ENCODE measurements at places on chromosomes 7 and 10.

GRCh38 chr7:70481570-70482123, 650.3 kb upstream of the GALNT17 start:
- no peak for DNase-seq

DNA sequence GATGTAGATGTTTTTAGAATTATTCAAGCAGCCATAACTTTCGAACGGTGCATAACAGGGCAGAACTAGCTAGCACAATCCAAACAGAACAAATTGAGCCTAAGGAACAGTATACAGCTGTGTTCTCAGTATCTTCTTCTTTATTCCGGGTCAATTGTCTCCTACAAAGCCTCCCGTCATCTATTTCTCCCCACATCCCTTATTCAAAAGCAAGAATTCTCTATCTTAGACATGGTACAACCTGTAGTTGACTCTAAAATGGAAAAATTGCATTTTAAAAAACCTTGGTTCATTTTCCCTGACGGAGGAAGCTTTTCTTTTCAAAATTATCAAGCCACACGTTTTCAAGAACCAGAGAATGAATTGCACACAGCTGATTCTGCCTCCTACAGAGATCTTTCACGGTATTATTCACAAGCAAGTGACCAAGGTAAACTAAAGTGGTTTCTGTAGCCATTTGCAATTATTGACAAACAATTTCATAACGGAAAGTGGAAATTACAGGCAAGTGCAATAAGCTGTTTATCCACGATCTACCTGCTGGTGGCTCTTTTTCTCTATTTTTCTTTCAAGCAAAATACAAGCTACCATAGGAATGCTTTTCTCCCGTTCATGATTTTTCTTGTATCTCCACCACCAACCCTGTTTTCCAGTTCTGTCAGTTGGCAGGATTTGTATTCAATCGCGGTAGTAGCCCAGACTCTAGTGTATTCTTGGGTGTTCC, 2.3 kb downstream of the GRM8 start:
- DNase-seq, result no peak

DNA sequence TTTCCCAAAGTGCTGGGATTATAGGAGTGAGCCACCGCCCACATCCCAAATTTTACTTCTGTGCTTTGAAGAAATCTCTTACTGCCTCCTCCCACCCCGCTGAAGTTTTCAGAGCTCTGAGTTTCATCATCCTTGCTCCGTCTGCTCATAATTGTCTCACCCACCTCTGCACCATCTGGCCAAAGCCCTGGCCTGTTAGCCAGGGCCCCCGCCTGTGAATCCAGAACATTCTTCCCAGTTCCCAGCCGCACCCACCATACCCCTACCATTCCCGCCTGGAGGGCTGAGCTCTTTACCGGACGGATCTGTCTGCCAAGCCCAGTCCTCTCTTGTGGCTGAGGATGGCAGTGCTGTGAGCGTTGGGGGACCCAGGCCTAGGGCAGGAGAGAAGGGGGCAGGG, 14.5 kb downstream of the SSC4D start:
- DNase-seq, result no peak

- DNase-seq, result no peak
Measured at GRCh38 chr10:71575934-71576801, 143.4 kb downstream of the C10orf105 start.

GRCh38 chr7:32058002-32058401, 12.2 kb downstream of the PDE1C start:
- no peak for DNase-seq

- DNase-seq, result no peak
Measured at GRCh38 chr10:132272231-132272971, 35.3 kb downstream of the STK32C start.

DNA sequence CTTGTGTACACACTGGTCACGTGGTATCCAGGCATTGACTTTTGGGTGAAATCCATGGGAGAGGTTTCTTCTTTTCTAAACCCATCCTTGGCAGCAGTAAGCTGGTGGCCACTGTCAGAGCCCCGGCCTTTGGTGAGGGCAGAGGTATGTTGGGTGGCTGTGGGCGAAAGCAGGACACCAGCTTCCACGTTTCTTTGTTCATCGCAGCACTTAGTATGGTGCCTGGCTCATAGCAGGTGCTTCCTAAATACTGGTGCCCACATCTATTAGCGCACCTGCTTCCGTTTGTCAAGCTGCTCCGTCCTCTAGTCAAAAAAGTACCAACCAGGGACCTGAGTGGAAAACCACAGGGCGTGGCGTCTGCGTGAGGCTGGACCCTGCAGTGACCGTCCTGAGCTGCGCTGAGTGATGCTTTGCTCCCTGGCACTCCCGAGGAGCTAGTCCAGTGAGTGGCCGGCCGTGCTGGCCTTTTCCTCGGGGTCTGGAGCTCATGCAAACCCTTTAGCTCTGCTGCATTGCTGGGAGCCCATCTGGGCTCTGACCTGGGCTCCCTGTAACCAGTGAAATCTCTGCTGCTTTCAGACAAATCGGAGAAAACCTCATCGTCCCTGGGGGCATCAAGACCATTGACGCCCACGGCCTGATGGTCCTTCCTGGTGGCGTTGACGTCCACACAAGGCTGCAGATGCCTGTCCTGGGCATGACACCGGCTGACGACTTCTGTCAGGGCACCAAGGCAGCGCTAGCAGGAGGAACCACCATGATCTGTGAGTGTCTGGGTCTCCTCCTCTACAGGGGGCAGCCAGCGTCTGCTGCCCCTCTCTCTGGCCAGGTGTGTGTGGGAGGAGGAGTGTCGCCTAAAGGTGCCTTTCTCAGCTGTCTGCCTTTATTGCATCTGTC, 5.6 kb downstream of the DPYSL4 start:
- DNase-seq, result no peak

- DNase-seq, result no peak
Measured at GRCh38 chr7:30114536-30115238, 20.1 kb upstream of the MTURN start.

- no peak for DNase-seq
Measured at GRCh38 chr7:134885967-134886352, 100.3 kb upstream of the AGBL3 start.

- no peak for DNase-seq
Measured at GRCh38 chr7:20113427-20114027, 103.7 kb downstream of the MACC1 start.

GRCh38 chr10:24950439-24950838, 2.0 kb downstream of the PRTFDC1 start:
- no peak for DNase-seq

GRCh38 chr7:88095-88926, 104.1 kb upstream of the FAM20C start:
- DNase-seq, result no peak

- DNase-seq, result no peak
Measured at GRCh38 chr7:124429923-124430322, 335.7 kb downstream of the GPR37 start.

DNA sequence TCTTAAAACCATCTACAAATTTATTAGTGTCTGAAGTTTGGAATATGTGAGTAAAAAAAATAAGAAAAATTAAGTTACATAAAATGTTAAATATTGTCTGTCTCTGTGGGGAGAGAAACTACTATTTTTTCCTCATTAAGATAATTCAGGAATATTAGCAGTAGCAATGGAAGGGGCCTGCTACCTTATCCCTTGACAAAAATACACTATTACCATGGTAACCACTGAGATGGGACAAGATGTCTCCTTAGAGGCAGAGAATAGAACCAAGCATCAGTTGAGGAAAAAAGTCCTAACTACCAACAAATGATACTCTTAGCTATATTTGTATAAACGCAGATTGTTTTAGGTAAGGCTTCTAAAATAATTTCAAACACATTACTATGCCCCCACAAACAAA, 150.7 kb upstream of the LSM8 start:
- no peak for DNase-seq

DNA sequence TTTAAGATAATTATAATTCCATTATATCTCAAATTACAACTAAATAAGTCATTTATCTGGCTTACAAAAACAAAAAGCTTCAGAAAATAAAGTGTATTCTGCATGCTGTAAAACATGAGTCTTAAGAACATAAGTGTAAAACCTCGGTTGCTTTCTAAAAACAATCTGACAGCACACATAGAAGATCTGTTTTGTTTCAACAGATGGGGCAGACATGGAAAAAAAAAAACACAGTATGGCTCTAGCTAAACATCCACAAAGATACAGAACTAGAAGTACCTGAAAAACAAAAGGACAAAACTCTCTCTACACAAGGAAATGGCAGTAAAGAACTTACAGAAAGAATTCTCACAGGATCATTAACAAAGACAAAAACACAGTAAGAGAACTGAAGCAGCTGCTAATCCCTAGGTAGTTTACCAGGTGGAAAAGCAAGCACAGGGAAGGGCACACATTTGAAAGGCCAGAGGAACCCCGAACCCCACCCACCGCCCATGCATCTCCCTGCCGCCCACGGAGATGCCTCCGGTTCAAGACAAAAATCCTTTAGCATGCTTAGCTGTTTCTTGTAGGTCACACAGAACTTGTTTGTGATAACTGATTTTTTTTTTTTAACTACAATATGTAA, 42.5 kb downstream of the DLD start:
- no peak for DNase-seq

GRCh38 chr7:114478384-114478783, 63.8 kb downstream of the FOXP2 start:
- DNase-seq, result no peak

DNA sequence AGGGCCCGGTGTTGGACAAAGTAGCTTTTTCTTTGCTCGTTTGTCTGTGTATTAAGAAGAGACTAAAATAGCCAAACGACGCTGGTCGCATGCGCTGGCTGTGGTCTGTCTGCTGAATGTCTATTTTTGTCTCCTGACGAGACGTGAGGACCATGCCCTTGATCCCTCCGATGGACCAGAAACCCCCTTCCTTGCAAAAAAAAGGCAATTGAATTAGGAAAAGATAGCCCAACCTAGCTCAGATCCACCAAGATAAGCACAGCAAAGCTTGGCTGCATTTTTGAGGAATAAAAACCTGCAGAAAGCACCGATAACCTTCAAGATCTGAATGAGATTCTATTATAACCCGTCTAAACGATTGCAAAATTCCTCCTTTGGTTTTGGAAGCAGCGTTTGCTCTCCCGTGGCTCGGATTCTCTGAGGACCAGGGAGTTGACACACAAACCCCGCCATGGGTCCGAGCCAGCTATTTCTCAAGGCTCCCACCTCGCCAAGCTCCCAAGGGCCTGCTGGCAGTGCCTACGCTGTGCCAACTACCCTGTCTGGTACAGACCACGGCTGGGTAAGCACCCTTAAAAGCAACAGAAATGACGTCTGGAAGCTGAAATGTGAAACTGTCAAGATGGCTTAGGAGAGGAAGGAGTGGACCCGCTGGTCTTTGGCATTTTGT, 17.7 kb upstream of the TTYH3 start:
- DNase-seq, result peak; percentile 40

GRCh38 chr7:151120896-151121295, 34.6 kb downstream of the AGAP3 start:
- DNase-seq, result no peak

- DNase-seq, result no peak
Measured at GRCh38 chr7:23115991-23116390, 10.4 kb downstream of the KLHL7 start.

DNA sequence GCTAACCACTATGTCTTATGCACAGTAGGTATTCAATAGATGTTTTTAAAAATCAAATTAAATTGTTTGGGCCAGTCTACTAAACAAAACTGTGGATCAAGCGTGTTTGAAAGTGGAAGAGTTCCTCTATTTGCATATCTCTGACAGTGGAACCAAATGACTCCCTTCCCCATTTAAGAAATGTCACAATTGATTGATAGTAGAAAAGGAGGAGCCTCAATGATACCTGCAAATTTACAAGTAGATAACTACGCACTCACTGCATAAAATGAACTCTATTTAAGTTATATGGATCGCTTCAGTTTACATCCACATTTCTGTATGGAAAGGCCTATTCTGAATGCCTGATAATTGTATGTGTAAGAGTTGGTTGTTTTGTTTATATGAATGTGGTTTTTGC, 163.3 kb upstream of the MTPN start:
- DNase-seq, result no peak

- no peak for DNase-seq
Measured at GRCh38 chr10:6083523-6084475, 5.0 kb upstream of the RBM17 start.

GRCh38 chr7:30734497-30734896, 17.4 kb upstream of the INMT start:
- DNase-seq, result no peak

- no peak for DNase-seq
Measured at GRCh38 chr10:92156874-92157773, 133.8 kb downstream of the CPEB3 start.

GRCh38 chr10:29865700-29866355, 193.6 kb downstream of the JCAD start:
- no peak for DNase-seq

- no peak for DNase-seq
Measured at GRCh38 chr7:101121991-101122932, 4.6 kb upstream of the SERPINE1 start.

DNA sequence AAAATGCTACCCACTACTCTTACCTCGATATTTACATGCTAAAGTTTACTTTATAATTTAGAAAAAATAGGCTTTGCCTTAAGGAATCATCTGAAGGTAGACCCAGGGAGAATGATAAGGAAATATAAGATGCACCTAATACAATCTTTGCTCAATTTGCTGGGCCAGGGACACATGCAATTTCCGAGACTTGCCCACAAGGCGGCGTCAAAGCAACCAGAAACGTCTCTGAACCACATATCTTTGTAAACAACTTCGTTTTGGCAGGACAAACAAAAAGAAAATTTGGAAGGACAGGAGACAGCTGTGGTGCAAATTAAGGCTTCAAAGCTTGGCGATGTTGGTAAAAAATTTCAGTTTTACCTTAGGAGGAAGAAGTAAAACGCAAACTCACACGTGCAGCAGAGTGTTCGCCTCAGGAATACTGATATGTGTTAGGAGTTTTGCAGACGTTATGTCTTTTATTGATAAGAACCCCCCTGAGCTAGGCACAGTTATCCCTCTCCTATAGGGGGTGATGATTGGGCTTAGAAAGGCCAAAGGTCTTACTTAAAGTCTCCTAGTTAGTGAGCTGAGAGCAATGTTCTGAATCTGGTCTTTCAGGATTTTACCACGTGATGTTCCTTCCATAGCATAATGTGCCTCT, 134.3 kb downstream of the PRKCQ start:
- DNase-seq, result no peak

DNA sequence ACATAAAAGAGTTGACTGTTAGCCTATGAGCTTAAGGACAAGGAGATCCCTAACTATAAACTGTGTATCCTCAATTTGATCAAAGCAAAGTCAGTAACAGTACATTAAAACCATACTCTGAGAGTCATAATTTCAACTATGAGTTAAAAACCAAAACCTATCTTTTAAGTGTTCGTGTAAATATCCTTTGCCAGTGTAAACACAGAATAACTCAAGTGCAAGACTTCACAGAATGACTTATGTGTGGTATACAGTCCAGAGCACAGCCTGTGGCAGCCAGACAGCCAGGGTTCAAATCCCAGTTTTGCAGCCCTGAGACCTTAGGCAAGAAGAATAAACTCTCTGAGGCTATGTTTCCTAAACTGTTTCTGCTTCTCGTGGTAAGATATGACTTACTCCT, 30.3 kb upstream of the NEBL start:
- DNase-seq, result no peak

DNA sequence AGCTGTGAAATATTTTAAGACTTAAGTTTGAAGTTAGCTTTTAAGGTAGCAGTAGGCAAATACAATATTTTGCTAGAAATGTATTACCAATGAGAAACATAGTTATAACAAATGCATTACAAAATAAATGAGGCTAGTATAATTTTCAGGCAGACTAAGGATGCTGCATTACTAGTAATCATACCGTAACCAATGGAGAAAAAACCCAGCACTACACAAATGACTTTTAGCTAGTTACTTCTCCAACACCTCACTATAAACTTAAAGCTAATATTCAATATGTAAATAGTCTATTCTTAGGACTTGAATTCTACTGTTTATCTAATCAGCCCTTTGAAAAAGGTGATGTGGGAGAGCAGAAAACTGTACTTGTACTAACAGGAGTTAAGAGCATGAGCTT, 285.3 kb upstream of the KLF14 start:
- DNase-seq, result no peak
